ENCODE measurements at places on chromosomes 12 and 14.

DNA sequence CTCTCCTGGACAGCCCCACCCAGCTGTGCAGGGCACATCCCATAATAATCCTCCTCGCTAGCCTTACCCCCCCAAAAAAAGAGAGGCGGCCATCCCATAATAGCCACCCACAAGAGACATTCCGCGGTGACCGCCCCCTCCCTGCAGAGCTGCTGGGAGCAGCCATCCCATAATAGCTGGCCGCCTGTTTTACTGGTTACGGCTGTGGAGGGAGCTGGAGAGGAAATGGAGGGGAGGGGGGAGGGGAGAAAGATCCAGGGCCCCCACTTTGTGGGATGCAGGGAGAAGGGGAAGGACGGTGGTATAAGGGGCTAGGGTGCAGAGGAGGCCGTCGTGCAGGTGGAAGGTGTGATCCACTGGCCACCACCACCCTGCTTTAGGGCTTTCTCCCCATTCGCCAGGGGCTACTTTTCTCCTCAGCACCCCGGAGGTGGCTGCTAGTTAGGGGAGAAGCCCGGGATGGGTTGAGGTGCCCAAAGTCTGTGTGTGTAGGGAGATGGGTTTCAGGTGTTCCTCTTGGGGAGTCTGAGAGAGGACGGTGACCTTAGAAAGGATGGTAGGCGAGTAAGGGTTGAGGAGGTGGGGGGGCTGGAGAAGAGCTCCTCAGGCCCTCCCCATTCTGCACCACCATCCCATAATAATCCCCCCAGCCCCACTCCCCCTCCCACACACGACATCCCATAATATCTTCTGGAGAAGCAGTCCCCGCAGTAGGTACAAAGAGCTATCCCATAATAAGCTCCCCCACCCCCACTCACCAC, 6.0 kb upstream of the CHD4 start:
- peak; percentile 91 for DNase-seq

DNA sequence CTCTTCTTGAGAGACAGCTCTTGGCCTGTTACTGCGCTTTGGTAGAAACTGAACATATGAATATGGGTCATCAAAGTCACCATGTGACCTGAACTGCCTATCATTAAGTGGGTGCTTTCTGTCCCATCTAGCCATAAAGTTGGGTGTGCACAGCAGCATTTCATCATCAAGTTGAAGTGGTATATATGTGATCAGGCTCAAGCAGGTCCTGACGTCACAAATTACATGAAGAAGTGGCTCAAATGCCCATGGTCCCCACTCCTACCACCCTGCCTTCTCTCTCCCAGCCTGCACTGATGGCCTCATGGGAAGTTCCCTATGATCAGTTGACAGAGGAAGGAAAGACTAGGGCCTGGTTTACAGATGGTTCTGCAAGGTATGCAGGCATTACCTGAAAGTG, 308.8 kb upstream of the MGAT4C start:
- DNase-seq: no peak

- DNase-seq: peak; percentile 96
These were observed 4.3 kb downstream of the PAX9 start for GRCh38 chr14:36665887-36666415.

DNA sequence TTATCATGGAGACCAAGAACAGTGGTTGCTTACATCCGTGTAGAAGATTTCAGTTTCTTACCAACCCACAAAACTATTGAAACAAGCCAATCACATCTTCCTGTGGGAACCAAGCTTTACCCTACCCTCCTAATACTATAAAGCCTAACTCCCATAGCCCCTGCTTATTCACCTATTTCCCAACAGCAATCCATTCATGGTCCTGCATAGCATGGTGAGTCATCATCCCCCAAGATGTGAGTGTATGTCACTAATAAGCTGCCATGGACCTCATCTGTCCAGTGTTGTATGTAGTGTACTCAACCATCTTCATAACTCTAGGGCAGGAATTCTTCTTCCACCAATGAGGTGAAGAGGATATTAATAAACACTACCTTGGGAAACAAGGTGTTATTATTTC, 1620.4 kb upstream of the FLRT2 start:
- no peak for DNase-seq

- no peak for DNase-seq
These were observed 24.9 kb downstream of the PPM1A start for GRCh38 chr14:60273956-60274355.

- DNase-seq: no peak
These were observed 982 bp downstream of the BCL7A start for GRCh38 chr12:122022393-122023338.

DNA sequence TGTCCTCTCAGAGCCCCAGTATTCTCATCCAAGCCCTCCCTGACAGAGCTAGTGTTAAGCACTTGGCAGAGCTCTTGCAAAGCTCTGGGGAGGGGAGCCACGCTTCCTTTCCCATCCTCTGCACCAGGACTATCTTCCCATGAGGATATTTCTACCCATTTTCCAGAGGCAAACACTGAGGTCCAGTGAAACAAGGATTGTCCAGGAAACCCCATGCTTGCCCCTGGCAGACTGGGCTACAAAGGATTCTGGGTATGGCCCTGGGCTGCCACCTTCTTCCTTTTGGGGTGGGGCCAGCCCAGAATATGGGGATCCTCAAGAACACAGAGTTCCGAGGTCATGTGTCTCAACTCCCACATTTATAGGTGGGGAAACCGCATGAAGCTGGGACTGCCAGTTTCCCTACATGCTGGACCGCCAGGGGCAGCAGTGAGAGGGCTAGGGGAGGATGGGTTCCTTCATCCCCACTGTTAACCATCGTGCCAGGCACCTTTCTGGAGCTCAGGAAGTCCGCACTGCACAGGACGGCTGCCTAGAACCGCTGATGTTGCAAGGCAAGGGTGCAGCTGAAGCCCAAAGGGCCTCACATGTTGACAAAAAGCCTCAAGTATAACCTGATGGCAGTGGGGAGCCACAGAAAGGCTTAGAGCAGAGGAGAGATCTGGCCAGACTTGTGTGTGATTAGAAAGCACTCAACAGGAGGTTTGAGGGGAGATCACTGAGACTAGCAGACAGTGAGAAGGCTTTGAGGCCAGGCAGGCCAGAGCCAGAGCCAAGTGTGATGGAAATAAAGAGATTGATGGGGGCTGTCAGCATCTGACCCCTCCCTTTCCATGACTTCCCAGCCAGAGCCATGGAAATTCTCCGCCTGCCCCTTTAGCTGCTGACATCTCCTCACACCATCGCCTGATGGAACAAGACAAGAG, 5.5 kb upstream of the CCDC85C start:
- no peak for DNase-seq

DNA sequence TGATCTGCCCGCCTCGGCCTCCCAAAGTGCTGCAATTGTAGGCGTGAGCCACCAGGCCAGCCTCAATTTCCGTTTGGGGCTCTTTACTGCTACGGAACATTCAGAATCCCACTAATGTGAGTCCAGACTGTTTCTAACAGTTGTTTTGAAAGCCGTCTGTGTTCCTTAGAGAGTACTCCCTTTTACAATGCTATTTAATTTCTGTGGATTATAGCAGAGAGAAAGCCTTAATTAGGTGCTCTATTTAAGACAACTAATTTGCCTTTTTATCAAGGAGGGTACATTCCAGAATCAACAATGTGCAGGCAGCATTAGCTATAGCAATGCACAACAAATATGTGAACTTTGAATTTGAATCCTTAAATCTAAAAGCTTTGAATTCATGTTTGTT, 2.8 kb upstream of the SAV1 start:
- DNase-seq: no peak

GRCh38 chr14:23118506-23119362, at the start of gene CEBPE:
Gene CEBPE (minus strand): TSS chr14:23119255. CDS start chr14:23119091, 164 bp downstream.
- DNase-seq: no peak

DNA sequence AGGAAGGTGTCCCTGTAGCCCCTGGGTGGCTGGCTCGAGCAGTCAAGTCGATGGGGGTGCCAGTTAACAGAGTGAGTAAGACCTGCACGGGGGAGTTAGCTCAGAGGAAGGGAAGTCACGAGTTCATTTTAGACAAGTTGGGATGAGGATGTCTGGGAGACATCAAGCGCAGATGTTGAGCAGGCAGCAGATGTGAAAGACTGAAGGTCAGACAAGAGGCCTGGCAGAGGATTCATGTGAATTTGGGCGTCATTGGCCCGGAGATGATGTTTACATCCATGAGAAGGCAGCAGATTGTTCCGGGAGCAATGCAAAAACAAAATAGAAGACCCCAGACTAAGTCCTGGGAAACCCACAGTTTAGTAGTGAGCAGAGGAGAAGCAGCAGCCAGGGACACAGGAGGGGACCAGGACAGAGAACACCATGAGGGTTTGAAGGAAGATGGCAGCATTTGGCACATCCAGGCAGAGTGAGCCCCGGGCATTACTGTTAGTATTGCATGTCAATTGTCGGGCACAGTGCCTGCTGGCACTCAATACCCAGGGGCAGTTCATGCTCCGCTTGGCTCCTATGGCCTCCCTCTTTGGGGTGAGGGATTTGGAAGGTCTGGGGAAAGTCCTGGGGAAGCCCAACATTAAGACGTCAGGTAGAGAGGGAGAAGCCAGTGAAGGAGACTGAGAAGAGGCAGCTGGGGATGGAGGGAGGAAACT, 15.1 kb downstream of the LTBP2 start:
- no peak for DNase-seq

GRCh38 chr12:52249511-52250047, 16.5 kb downstream of the KRT7 start:
- DNase-seq: no peak

- DNase-seq: no peak
These were observed 38.9 kb downstream of the SERPINA3 start for GRCh38 chr14:94650806-94651805.

DNA sequence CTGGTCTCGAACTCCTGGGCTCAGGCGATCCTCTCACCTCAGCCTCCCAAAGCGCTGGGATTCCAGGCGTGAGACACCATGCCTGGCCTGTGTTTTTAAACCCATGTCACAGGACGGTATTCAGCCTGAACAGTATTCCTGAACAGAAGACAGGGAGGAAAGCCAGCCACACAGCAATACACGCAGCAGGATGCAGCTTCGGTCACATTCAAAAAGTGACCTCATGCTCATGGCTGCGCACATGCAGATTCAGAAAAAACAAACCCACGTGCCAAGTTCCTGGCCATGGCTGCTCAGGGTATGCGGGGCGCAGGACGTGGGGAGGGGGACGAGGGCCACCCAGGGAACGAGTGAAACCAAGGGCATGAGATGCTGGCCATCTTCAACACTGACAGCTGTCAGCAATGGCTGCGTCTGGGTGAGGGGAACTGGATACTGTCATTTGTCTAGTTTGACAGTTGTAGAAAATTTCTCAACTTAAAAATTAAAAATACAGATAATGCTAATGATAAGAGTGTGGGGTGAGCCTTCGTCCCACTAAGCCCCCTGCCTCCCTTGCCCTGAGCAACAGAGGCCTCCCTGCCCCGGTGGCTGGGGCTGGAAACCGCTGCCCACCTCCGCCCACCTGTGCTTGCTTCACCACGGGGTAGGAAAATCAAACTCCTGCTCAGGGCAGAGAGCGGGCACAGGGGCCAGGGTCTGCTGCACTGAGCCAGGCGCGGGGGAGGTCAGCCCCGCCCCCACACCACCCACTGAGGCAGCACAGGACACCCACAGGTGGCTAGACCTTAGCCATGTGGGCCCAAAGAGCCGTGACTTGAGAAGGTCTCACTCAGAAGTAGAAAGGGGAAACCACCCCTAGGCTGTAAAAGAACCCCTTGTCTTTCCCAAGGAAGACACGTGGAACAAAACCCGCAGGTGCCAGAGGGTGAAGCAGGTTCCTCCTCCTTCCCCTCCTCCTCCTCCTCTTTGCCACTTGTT, 84.2 kb downstream of the SCARB1 start:
- DNase-seq: no peak

DNA sequence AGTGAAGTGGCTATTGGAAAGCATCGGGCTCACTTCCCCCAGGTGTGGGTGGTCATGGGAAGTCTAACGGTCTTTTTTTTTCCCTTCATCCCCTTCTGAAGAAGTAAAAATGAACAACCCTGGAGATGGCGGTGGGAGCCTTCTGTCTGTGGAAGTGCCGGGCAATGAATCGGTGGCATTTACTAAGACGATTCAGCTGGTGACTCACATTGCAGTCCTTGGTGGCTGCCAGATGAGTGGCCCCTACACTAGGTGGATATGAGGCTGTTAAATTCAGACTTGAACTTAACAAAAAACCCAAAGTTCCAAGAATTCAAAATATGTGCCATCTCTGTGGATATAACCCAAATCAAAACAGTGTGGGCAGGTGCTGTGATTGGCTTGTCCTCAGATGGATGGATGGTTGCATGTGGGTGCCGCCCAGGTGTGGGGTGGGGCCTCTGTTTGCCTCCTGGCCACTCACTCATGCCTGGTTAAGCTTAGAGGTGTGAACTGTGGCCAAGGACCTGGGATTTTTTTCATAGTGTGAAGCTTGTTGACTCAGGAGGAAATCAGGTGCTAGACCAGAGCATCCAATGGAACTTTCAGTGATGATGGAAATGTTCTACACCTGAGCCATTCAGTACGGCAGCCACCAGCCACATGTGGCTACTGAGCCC, 176.7 kb upstream of the NOS1 start:
- DNase-seq: no peak

GRCh38 chr12:125320177-125320576, 254.9 kb downstream of the AACS start:
- DNase-seq: no peak

GRCh38 chr12:4809449-4810218, 89.4 kb downstream of the GALNT8 start:
- no peak for DNase-seq

DNA sequence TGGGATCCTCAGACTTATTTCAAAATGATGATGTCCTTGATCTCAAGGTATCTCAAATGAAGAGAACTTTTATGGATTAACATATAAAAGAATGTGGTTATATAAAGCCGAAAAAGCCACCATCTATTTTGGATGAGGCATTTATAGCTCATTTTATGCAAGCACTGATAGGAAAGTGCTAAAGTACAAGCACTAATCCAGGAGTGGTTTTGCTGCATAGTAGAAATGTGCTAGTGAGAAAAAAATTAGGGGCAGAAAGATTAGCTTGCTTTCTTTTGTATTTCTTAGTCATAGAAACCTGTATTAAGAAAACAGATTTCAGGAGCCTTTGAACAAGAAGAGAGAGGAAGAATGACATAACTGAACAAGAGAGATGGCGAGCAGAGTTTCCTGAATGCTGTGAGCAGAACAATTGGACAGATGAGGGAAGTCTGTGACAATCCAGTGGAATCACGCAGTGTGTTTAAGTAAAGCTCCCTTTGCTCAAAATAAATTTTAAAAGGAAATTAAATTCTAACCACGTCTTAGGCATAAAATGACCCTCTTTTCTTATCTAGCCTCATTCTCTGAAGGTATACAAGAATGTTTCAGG, 238.2 kb upstream of the NOVA1 start:
- DNase-seq: no peak

DNA sequence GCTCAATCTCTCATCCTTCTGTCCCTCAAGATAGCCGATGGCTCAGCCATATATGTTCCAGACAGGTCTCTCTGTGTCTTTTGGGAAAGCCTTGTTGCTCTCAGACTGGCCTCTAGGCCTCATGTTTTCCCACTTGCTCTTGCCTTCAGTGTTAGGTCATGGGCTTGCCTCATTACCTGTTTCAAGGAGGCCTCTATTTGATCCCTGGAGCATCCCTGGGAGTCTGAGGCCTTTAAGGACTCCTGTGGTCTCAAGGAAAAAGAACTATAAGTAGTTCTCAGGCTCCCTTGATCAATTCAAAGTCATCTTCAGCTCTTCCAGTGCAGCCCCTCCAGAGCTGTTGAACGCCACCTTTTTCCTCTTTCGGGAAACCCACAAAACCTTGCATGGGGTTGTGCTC, 47.9 kb downstream of the NTF3 start:
- no peak for DNase-seq

GRCh38 chr12:56722832-56723231, 2.3 kb downstream of the NACA start:
- no peak for DNase-seq
